ENCODE measurements at places on chromosomes 5 and 9. TPM values are rescaled to one million over a fixed set of nuclear protein-coding genes. Genes with fewer than 3 reads are reported as not detected.

GPR21 gene
- 0.60 TPM for total RNA-seq

GRCh38 chr9:107141967-107142366 lies 141.1 kb upstream of the RAD23B start:
- peak; percentile 20 for DNase-seq

TRIM7 gene
- 0.99 TPM for total RNA-seq

PHF24 gene
- not detected for total RNA-seq

DNA sequence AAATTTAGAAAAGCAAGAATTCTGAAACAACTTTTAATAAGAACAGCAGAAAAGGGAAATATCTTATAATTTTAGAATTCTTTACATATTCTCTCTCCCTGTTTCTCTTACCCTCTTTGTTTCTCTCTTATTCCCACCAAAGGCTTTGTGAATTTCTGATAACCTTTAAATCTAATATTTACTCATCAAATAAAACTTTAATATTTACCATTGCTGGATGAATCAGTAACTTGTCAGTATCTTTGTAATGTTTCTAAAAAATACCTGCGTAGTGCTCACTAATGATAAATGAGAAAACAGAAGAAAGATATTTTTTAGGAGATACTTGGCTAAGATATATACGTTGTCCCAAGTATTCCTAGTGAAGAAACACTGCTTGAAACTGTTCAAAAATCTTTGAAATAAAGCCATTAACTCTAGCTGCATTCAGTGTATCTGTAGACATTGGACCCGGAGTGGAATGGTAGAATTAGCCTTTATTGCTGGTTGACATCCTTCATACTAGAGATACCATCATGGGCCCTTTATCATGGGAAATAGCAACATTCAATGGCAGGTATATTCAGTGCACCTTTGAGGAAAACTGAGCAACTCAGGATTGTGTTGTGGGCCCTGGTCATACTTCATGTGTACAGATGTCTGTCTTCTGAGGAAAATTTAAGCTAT lies 2160.4 kb downstream of the MAT2B start:
- no peak for DNase-seq

RMRP gene
- total RNA-seq: 328,792 TPM

GRCh38 chr9:125979383-125979782 lies 232.2 kb downstream of the PBX3 start:
- no peak for DNase-seq

GRCh38 chr9:110788871-110789270 lies 120.3 kb downstream of the MUSK start:
- no peak for DNase-seq

PCDHGB4 gene
- total RNA-seq: 10.1 TPM

ARL10 gene
- 4.8 TPM for total RNA-seq

DNA sequence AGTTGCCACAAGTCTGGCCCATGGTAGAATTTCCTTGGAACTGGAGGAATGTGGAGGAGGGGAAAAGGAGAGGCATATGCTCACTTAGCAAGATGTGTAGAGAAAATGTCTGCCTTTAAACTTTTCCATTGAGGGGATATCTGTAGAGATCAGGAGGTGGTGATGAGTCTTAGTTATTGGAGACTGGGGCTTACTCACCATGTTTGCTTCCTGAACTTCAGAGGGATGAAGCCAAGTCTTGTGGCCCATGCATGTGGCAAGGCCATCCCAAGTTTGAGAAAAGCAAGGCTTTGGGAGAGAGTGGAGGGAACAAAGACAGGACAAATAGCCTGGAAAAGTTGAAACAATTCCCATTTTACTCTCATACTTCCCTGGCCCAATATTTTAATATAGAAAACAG lies 124.5 kb downstream of the GDNF start:
- peak; percentile 49 for DNase-seq

PCDHGA5 gene
- 0.60 TPM for total RNA-seq

INSL4 gene
- not detected for total RNA-seq

GRCh38 chr5:120866997-120867396 lies 402.9 kb downstream of the PRR16 start:
- DNase-seq: no peak

DNA sequence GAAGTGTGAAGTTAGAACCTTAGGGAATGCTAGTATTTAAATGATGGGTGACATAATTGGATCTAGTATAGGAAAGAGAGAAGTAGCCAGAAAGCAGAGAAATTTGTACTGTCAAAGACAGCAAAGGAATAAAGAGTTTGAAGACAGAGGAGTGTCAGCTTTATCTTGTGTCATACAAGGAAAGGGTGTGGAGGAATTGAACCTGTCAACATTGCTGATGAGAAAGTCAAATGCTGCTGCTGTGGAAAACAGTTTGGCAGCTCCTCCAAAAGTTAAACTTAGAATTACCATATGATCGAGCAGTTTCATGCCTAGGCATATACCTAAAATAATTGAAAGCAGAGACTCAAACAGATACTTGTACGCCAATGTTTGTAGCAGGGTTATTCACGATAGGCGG lies 63.7 kb downstream of the DENND4C start:
- no peak for DNase-seq

DNA sequence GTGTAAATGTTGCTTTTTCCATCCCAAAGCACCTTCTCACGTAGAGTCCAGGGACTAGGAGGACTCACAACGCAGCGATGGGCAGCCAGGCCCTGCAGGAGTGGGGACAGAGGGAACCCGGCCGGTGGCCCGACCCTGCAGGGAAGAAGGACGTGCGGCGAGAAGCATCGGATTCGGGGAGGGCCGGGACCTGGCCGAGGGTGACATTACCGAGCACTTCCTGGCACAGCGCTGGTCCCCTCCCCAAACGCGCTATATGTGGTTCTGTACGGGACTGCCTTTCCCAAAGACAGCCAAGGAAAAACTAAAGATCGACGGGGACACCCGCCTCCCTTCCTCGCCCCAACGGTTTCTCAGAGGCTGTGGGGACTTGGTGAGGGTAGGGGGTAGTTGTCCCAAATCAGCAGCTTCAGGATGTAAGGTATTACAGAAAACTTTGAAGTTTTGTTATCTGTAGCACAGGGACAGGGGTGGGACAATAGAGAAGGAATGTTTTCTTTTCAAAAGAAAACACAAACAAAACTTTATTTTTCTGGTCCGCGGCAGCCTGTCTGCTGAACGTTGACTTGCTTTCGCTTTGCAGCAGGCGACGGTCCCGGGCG lies 887 bp upstream of the MAP3K1 start:
- DNase-seq: peak; percentile 36

DNA sequence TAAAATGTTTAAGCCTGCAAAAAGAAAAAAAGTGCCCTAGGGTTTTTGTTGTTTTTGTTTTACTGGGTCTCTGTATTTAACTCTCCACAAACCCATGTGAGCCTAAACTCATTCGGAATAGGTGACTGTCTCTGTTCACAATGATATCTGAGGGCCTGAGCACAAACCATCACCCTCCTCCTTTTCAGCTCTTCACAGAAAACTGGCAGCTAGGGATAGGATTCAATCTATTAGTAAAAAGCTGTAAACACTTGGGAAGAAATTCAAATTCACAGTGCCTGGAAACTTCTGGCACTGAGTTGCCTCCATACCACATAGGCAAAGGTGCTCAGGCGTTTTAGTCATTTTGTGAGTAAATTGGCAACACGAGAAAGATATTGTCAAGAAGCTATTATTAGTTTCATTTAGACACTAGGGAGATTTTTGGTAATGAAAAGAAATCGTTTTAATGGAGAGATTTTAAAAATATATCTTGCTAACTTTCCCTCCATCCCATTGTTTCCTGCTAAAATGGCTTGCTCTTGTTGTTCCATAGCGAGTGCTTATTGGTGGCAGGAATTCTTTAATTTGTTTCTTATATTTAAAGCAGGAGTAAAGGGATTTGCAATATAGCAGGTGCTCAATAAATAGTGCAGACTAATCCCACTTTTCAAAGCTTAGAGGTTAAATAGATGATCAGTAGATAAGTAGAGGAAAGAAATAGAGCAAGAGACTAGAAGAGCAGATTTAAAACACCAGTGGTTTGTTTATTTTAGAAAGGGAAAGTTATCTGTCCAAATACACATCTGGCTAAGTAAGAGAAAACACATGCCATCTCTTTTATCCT lies 9.7 kb downstream of the FOXD1 start:
- DNase-seq: no peak

GRCh38 chr9:87479801-87480201 lies 17.9 kb upstream of the DAPK1 start:
- no peak for DNase-seq

CARD9 gene
- under 0.01 TPM for total RNA-seq

DNA sequence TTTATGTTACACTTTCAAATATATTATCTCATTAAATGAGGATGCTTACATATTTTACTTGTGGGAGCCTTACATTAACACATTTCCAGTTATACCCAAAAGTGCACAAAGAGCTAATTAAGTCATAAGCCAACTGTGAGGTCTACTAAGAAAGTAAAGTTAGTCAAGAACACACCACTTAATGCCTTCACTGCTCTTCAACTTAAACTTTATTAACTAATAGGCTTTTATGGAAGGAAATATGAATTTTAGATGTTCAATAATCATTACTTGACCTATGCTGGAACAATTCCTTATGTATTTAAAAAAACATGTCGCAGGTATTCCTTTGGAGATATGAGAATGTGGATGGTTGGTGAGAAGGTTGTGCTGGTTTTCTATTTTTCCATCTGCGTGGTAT lies 3.4 kb downstream of the ST8SIA4 start:
- DNase-seq: no peak

DNA sequence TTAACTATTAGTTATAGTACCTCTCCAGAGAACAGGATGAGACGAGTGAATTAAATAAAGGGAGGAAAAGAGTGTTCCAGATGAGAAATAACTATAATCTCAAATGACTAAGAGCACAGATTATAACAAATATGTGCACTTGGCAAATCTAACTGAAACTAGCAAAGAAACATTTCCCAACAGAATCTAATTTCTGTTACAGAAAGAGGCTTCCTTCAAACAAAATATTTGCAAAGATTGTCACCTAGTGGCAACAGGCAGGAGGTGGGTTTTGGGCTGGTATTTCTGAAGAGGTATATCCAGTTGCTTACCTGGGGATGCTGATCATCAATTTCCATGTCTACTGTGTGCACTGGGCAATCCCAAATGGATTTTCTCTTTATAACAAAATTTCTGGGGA lies 5.6 kb upstream of the SPDL1 start:
- DNase-seq: peak; percentile 2

PCDHGA11 gene
- total RNA-seq: 4.4 TPM

- DNase-seq: no peak
These were observed 6.2 kb downstream of the SLC6A19 start for GRCh38 chr5:1207555-1207954.

ASPN gene
- total RNA-seq: not detected

- DNase-seq: no peak
These were observed 12.8 kb downstream of the SLC12A7 start for GRCh38 chr5:1098986-1099597.

DNA sequence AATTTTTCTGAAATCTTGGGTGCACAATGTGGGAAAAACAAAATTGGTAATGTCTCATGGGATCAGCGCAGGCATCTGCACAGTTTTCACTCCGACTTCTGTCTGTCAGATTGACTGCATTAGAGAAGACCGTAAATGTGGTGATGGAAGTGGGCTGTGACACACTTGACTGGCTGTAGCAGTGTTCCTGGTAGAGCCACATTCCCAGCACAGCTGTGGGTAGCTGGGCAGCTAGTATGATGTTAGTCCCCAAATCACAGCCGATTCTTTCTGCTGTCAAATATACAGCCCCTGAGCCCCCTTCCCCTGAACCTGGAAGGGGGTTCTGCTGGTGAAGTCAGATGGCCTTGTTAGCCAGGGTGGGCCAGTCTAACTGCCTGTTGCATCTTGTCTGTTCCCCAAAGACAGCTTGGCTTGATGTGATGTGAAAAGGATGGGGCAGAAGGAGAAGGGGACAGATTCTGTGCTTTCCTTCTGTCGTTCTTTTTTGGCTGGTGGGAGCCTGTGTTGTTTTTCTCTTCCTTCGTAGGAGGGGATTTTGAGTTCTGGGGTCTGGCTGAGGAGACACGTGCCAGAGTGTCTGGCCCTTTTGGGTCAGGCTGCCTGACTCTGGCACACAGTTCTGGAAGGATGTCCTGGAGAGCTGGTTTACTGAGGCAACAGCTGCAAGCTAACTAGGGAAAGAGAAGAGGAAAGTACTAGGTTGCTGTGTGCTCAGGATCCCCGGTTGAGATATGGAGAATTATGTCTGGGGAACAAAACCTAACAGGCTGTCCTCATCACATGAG lies 66.4 kb upstream of the SPRY4 start:
- DNase-seq: no peak

SPINK4 gene
- not detected for total RNA-seq

CDC37L1 gene
- 6.5 TPM for total RNA-seq

DNA sequence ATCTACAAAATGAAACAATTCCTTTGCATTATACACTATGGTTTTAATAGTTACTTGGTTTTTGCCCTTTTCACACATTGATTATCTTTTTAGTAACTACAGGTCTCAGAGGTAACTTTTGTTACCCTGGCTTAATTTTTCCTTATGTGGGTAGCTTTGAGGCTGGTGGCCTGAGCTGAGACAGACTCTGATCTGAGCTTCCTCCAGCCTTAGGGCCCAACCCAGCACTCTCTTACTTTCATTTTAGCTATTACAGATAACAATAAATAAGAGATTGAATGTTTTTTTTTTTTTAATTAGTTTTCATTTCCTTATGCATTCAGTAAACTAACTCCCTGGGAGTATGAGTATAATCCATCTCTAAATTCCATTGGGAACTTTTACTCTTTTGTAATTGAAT lies 15.1 kb upstream of the OXCT1 start:
- no peak for DNase-seq

MARVELD2 gene
- 2.0 TPM for total RNA-seq

Measured in lung microvascular endothelial cell (primary cell).